H1 (cell line): ENCODE measurements at places on chromosomes 16 and 17.
A peak's percentile ranks its signal among the peaks of the same experiment; 100 is the strongest.

DNA sequence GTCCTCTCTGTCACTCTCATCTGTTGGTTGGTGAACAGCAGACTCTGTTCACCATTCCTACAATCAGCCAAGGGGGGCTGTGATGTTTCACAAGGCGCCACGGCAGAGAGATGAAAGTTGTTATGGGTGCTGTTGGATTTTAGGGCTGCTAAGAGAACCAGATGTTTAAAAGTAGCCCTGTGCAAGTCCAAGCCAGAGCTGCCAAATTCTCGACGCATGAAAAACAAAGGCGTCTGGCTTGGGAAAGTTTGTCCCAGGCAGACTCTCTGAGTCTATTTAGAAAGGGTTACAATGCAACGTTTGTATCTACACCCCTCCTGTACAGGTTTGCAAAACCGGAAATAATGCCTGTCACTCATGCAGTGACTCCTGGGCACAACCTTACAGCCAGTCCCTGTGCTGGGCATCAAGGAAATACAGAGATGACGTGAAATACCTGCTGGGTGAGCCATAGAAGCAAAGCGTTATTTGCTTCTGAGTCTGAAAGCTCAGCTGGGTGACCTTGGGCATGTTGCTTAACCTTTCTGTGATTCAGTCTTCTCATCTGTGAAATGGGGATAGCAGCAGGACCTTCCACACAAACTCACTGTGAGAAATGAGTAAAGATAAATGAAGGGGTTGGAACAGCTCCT is 74.8 kb downstream of the XYLT1 start:
- no peak for DNase-seq

- no peak for DNase-seq
These were observed 488.6 kb downstream of the CDH8 start for GRCh38 chr16:61547626-61548025.

DNA sequence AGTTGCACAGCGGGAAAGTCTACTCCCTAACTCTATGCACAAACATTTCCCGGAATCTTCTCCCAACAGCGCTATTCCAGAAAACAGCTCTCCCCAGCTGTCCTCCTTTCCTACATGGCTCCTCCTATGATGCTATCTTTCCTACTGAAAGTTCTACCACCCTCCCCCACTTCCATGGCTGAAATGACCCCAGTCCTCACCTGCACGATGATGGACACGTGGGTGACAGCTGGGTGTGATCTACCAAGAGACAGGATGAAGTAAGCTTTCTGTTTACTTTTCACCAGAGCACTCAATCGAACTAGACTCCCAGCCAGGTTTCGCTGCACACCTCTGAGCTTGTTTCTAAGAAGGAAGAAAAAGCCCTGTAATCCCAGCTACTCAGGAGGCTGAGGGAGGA is 10.7 kb downstream of the CTC1 start:
- no peak for DNase-seq

DNA sequence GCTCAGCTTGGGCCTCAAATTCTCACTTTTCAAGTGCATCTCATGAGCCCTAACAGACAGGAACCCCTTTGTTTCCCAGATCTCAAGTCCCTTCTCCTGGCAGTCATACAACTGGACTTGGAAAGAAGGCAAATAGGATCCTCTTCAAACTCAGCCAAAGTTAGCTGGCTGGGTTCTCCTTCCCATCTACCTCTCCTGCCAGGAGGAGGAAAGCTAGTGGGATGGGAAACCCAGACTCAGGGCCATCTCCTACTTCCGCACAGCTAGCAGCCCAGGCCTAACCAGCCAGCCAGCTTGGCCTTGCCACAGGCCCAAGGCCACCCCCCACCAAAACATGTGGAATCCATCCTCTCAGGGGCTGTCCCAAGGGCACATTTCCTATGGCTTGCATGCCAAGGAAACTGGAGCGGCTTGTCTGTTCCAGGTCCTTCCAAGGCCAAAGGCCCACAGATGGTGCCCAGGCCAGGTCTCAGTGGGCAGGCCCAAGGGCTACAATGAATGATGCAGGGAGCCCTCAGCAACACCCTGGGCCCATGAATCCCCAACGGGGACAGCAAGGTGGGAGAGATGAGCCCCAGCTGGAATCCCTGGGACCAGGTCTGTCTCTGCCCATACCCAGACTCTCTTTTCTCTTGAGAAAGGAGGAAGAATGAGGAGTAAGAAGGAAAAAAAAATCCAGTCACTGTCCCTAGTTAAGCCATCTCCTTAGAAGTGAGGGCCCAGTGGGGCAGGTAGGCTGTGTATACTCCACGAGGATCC is 1.7 kb downstream of the SMARCD2 start:
- no peak for DNase-seq

DNA sequence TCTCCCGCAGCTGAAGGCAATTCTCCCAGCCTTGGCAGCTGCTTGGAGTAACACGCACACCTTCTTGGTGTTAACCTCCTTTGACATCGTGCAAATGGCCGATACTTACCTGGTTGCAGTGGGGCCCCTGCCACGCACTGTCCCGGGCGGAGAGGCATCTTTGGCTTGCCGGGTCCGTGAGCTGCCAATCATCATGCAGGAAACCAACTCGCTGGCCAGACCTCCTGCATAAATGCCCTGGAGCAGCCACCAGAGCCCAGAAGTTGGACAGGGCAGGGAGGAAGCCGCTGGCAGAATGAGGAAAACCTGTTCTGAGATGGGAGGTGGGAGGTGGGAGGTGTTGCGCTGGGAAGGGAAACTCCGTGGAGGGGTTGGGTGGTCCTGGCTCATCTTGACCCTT is 41.7 kb upstream of the CREBBP start:
- DNase-seq, result no peak

GRCh38 chr17:19247473-19247872 is 10.3 kb downstream of the EPN2 start:
- DNase-seq, result no peak

DNA sequence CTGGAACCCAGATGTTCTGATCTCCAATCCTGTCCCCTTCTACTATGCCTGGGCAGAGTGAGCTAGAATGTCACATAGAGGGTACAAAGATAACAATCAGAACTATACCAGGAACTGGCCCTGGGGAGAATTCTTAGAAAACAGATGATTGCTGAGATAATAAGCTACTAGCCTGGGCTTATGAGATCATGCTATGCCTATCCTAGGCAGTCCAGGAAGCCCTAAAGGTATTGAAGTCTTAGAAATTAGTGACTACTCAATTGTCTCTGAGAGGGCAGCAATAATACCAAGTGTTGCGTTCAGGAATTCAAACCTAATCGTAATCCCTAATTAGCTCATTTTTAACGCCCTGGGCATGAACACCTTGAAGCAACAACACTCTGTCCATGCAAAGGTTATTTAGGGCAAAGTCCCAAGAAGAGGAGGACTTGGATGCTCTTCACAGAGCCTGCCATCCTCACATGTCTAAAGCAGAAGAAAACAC is 77.1 kb downstream of the MMD start:
- no peak for DNase-seq

DNA sequence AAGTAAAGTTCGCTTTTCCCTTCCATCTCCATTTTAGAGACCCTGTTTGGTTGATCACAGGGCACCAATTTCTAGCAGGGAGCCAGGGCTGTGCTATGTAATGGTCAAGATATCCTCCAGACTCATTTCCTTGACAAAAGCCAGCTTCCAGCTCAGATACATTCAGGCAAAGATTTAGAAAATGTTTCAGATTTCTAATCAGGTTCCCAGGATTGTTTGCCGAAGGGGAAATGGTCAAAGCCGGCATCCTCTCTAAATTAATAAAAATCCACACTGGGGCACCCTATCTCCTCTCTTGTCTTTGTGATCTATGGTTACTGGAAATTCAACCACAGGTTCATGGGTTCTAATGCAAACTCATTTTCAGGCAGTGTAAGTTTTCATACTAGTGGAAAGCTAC is 686.8 kb upstream of the KIF2B start:
- no peak for DNase-seq

- no peak for DNase-seq
These were observed 61.8 kb upstream of the RBFOX1 start for GRCh38 chr16:7270823-7271222.

GRCh38 chr17:81994593-81995462 is 17.4 kb downstream of the ASPSCR1 start:
- DNase-seq, result peak; percentile 46

DNA sequence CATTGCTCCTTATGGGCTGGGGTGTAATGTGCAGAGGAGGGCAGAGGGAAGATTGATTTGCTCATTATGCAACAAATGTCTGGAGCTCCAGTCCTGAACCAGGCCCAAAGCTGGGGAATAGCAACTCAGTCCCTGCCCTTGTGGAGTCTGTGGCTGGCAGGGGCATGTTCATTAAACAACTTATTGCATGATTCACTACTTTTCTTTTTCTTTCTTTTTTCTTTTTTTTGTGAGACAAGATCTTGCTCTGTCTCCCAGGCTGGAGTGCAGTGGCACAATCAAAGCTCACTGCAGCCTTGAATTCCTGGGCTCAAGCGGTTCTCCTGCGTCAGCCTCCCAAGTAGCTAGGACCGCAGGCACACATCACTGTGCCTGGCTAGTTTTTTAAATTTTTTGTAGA is 23.1 kb downstream of the MSI2 start:
- DNase-seq, result no peak

- DNase-seq, result no peak
These were observed 5.7 kb upstream of the HOXB2 start for GRCh38 chr17:48550502-48551213.

- no peak for DNase-seq
These were observed 12.2 kb downstream of the PPL start for GRCh38 chr16:4924593-4925292.

GRCh38 chr17:64245218-64246145 is 17.6 kb downstream of the TEX2 start:
- no peak for DNase-seq

DNA sequence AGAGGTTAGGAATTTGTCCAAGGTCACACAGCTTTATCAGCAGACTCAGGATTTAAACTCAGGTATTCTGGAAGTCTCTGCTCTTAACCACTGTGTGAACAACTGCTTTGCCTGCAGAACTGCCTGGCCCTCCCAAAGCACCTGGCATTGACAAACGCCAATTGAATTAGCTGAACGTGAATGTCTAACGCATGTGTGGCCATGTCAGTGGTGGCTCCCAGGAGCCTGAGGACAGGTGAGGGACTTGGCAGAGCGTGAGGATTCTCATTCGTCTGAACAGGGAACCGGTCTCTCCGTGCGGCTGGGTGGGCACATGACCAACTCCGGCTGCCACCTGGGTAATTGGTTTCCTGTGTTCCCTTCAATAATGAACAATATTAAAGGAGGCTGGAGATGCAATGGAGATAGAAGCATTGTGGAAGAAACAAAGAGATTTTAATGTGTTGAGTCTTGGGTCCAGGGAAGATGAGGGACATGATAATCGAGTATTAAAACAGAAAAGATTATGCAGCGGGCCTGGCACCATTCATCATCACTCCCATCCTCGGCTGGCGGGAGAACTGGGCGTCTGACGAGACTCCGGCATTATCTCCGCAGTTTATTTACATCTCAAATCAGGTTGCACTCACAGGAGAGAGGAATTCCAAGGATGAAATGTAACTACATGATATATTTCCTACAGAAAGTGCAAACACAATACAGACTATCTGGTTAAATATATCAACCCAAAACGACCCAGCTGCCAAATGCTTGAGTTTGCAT is 113.5 kb downstream of the NPIPB5 start:
- peak; percentile 43 for DNase-seq

DNA sequence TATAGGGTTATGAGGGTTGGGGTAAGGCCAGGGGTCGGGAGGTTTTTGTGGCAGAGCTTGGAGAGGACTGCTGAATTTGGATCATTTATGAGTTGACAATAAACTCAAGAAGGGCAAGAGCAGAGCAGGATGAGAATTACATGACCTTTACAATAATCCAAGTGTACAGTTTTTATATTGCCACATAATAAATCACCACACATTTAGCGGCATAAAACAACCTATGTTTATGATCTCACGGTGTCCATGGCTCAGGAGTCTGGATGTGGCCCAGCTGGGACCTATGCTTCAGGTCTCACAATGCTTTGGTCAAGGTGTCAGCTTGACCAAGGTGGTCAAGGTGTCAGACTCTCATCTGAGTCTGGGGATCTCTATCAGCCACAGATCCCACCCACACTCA is 118.3 kb upstream of the WSCD1 start:
- no peak for DNase-seq

GRCh38 chr17:43597624-43598356 is 51.6 kb upstream of the ETV4 start:
- DNase-seq, result no peak

DNA sequence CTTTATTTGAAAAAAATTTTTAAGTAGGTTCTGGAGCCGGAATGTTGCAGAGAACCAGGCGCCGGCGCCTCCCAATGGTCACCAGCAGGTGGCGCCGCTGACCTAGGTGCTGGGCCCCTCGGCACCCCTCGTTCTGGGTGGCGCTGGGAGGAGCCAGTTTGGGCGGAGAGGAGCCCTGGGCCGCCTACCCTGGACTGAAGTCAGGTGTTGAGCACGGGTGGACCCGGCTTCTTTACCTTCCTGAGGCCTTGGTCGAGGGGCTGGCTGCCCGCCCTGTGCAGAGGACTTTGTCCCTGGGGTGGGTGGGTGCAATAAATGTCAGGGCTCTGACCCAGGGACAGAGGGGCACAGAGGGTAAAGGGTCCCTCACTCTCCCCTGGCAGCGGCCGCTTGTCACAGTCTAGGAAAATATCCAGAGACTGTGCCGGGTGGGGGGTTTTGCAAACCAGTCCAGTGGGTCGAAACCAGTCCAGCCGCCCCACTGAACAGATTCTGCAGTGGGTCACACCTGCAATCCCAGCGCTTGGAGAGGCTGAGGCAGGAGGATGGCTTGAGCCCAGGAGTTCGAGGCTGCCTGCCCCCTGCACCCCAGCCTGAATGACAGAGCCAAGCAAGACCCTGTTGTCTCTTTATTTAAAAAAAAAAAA is 30.1 kb upstream of the TNFRSF13B start:
- DNase-seq, result peak; percentile 94

DNA sequence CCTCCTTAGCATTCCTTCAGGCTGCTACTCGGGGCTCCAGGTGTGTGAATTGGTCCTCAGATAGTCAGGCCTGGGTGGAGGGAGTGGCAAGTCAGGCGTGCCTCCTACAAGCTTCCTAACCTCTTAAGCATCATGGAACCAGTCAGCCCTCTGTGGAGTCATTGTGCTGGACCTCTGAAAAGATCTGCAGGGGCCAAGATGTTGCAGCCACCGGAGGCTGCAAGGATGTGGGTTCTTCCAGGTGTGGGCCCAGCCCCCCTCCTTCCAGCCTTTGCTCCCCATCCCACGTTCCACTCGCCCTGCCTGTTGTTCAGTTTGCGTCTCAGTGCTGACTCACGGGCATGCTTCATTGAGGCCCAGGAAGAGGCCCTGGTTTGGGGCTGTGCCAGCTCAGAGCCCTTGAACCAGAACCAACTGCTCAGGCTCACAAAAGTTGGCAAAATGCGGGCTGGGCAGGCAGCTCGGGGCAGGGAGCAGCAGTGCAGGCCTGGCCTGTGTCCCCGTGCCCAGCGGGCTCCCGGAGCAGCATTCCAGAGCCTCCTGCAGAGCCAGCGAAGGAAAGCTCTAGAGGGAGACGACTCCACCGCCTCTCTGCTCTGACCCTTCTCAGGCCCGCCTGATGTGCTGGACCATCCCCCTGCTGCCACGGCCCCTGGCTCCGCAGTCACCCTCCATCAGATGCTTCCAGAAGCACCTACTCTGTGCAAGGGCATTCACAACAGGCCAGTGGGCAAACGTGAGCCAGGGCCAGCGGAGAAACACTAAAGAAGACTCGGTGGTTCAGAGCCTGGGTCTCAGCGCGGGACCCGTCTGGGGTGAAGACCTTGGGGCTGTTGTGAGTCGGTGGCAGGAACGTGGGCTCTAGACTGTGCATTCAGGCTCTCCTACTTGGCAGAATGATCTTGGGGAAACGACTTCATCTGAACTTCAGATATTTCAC is 7.5 kb downstream of the LDHD start:
- DNase-seq, result no peak
